ENCODE measurements at places on chromosomes 13 and 19.

- no peak for DNase-seq
These were observed 194.1 kb downstream of the TDRD3 start for GRCh38 chr13:60590800-60591747.

GRCh38 chr19:1163283-1163933, 10.7 kb downstream of the SBNO2 start:
- no peak for DNase-seq

DNA sequence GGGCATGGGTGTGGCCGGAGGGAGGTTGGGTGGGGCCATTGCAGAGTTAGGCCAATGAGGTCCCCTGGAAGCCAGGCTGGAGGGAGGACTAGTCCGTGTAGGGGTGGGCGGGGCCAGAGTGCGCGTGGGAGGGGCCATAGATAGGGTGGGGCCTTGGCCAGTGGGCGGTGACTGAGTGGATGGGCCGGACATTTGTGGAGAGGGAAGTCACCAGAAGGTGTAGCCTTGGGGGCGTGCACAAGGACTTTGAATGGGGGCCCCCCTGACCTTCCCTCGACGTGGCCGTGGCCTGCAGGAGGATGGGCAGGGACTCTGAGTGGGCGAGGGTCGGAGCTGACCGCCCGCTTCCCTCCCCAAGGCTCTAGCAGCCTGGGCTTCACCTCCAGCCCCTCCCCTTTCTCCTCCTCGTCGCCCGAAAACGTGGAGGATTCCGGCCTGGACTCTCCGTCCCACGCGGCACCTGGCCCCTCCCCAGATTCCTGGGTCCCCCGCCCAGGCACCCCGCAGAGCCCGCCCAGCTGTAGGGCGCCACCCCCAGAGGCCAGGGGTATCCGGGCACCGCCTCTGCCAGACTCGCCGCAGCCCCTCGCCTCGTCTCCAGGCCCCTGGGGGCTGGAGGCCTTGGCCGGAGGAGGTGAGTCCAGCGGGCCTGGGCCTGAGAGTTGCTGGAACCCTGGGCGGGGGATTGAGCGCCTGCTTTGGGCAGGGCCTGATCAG, 16.5 kb upstream of the B3GNT3 start:
- peak; percentile 96 for DNase-seq

- DNase-seq: no peak
These were observed 16.6 kb upstream of the SHKBP1 start for GRCh38 chr19:40560092-40560507.

GRCh38 chr13:21426238-21426637, 32.9 kb downstream of the ZDHHC20 start:
- no peak for DNase-seq

GRCh38 chr13:113625965-113626721, 31.9 kb downstream of the ATP4B start:
- DNase-seq: no peak

GRCh38 chr13:97077341-97077740, 83.1 kb upstream of the OXGR1 start:
- no peak for DNase-seq

DNA sequence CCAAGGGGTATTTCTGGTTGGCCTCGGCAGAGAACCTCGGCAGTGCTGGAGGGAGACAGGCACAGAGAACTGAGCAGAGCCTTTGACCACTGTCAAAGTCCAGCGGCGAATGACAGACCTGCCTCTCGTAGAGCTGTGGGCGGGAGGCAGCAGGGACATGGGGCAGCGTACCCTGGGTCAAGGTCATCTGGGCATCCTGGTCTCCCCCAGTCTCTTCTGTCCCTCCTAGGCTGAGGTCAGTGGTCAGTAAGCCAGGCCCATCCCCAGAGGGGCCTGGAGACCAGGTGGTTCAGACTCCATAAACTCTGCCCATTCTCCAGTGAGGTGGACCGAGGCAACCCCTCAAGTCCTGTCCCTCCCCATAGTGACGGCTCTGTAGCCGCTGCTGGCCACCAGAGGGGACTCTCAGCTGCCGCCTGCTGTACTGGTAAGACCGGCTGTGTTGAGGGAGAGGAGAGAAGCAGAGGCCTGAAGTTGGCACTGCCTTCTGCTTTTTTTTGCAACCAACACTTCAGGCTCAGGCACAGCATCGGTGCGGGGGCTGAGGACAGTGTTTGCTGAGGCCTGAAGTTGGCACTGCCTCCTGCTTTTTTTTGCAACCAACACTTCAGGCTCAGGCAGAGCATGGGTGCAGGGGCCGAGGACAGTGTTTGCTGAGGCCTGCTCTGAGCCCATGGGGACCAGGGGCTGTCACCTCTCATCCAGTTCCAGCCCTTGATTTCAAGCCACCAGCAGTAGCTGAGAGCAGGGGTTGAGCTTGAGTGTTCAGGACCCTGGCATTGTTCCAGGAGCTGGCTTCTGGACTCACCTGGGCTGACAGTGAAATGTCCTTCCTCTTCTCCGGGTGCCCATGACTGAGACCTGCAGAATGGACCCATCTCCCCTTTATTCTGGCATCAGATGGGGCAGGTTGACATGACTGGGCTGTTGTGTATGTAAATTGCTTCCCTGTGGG, at the start of gene PGLYRP2:
TSS of gene PGLYRP2 (minus strand) at position 111 of the 955 bp plus-strand sequence. CDS start 130 bp downstream, outside the sequence.
- DNase-seq: no peak

DNA sequence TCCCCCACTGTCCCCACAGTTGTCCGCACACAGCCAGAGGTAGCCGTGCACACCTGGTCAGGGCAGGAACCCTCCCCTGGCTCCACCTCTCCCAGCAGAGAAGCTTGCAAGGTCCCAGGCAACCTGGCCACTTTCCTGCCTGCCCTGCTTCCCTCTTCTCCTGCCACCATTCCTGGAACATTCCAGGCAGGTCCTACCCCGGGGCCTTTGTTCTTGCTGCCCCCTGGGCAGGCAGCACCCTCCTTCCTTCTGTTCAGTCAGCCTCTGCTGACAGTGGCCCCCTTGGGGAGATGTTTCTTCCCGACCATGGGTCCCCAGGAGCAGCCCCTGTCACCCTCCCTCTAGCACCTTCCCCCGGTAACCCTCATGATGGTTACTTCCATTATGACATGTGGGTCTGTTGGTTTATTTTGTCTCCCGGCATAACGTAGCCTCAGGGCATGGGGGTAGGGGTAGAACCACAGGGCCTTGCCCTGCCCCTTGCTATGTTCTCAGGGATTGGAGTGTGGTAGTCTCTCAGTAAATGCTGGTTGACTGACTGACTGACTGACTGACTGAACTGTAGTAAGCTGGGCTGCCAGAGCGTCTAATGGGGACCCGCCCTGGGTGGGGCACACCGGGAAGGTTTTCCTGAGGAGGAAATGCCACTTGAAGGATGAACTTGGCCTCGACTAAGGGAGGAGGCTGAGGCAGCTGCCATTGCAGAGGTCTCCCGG, 10.8 kb downstream of the PAK4 start:
- peak; percentile 91 for DNase-seq

DNA sequence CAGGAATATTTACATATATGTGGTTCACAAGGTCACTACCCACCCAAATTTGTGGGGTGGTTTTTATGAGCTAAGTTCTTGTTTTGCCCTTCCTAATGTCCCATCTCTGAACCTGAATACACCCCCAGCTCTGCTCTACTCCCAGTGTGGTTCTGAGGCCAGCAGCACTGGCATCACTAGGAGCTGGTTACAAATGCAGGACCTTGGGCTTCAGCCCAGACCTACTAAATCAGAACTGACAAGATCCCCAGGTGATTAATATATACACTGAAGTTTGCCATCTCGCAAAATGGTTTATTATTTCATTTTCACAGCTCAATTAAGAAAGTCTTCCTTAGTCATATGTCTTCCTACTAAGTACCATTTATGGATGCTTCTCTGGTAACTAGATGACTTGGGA, 67.9 kb downstream of the FOXO1 start:
- DNase-seq: no peak

- DNase-seq: no peak
These were observed 44.0 kb downstream of the MIPEP start for GRCh38 chr13:23845105-23845725.

DNA sequence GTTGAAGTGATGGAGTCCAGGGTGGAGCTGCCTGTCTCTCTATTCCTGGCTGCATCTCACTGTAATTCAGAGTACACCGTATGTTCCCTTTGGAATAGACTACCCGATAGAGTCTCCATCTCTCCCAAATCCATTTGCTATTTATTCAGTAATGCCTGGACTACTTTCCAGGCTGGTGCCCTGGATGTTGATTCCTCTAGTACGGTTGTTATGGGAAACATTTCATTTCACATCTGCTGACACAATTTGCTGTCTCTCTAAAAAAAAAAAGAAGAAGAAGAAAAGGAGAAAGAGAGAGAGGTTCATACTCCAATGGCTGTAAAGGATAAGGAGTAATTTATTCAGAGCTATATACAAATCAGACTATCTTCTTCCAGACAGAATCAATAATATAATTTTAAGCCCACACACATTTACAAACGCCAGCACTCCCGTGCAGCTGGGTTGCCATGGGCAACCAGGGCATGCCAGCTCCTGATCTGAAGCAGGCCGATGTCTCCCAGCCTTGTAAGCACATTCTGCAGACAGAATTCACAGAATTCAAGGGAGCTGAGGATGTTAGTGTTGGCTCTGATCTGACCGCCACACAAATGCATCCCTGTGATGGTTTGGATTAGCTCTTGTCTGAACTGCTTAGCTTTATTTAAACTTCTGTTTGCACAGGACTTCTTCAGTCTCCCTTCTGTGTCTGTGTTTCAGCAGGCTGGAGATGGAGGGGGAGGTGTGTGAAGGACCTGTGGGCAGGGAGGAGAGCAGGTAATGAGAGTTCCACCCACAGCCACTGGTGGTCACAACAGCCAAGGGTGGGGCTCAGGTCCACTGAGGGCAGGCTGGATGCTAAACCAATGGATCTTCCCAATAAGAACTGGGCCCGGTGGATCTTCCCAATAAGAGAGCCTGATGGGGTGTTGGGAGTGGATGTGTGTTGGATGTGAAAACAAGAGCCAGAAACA, 66.0 kb downstream of the TEX26 start:
- DNase-seq: no peak

- DNase-seq: no peak
These were observed 290.5 kb downstream of the RFC3 start for GRCh38 chr13:34108410-34108809.

- DNase-seq: no peak
These were observed 515 bp upstream of the ATXN8OS start for GRCh38 chr13:70107125-70107497.

GRCh38 chr19:48683349-48683748, 10.5 kb upstream of the NTN5 start:
- no peak for DNase-seq

- no peak for DNase-seq
These were observed 63.0 kb downstream of the C13orf42 start for GRCh38 chr13:51048166-51048461.

DNA sequence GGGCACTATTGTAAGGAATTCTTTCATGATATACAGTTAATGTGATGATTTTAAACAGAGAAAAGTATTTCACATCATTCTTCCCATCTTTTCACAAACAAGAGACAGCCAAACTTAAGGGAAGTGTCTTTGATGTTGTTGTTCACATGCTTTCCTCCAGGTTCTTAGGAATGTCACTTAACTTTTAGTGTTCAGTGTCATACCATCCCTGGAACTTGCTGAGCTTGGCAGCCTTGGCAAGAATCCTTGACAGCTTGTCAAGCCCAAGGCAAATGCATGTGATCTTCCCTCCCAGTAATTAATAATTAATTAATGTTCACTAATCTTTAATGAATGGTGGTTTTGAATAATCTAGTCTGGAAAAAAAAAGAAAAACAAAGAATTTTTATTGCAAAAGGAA, 727.9 kb upstream of the PRR20A start:
- no peak for DNase-seq

- DNase-seq: no peak
These were observed 951.3 kb upstream of the PRR20A start for GRCh38 chr13:56189439-56189838.

DNA sequence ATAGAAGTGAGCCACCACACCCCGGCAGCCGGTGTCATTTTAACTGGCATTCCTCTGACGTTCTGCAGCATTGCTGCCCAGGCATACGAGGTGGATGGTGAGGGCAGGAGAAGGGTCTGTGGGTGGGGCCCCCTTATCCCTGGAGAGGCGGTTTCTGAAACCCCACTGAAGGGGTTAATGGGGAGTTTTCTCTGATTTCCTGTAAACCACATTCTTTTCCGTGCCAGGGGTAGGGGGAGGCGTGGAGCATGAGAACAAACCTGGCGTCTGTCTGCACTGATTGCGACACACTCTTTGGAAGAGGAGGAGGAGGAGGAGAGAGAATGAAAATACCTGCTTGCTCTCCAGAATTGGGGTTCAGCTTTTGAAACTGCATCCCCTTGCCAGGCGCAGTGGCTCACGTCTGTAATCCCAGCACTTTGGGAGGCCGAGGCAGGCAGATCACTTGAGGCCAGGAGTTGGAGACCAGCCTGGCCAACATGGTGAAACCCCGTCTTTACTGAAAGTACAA, 2.7 kb upstream of the C3 start:
- no peak for DNase-seq

DNA sequence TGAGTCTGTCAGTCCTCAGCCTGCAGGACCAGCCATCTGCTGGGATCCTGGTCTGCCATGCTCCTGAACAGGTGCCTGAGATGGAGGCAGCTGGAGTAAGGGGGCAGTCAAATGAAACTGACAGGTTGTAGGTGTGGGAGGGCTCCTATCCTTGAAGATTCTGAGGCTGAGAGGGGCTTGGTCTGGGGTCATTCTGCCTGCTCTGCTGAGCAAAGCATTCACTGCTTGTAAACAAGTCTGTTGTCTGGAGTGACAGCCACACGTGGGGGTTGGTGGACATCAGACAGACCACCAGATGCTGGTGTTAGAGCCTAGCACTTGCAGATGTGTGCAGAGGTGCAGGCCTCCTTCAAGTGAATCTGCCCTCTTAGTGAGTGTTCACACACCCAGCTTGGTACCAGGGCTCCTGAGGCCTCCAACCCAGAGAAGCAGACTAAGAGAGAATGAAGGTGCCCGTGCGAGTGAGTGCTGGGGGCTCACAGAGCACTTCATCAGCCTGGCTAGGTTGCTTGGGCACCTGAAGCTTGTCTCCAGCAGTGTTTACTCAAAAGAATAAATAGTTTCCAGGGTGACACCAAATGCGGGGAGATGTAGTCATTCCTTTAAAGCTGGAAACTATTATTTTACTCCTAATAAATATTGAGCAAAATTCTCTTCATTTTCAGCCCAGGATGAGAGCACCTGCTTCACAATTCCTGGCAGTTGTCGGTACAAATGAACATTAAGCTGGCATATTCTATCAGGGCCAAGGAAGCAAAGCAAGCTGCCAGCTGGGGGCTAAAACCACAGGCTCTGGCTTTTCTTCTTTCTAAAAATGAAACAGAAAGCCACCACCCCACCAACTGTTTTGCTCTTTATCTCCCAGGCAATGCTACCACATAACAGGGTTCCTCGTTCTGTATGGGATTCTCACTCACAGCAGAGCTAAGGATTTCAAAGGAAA, 82.3 kb downstream of the RNASEH2B start:
- no peak for DNase-seq

DNA sequence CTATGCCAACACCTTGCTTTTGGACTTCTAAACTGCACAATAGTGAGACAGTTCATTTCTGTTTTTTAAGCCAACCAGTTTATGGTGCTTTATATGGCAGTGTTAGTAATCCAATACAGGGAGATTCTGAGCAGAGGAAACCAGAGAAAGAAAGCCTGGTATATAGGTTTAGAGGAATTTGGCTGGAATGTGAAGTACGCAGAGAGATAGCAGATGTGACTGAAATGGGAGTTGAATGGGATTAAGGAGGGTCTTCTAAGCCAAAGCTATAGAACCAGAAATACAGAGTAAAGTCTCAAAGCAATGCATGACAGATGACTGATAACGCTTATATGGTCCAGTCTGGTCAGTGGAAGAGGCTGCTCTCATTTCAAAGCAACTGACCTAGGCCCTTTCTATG, 453.7 kb downstream of the GPC6 start:
- no peak for DNase-seq

GRCh38 chr13:51902776-51903175, 41.0 kb downstream of the CCDC70 start:
- no peak for DNase-seq

GRCh38 chr19:54418030-54418929, 3.0 kb downstream of the TTYH1 start:
- DNase-seq: no peak

Data from colonic mucosa (tissue), 4 donors.